ENCODE measurements at places on chromosomes 7 and 10. TPM values are rescaled to one million over a fixed set of nuclear protein-coding genes. Genes with fewer than 3 reads are reported as not detected.

CYP26C1 gene
- 0.23 TPM for total RNA-seq

FAM237B gene
- total RNA-seq: not detected

TMEM184A gene
- not detected for total RNA-seq

FOXI2 gene
- total RNA-seq: not detected

CTAGE8 gene
- total RNA-seq: not detected

CHCHD2 gene
- 433 TPM for total RNA-seq

AKR1D1 gene
- total RNA-seq: not detected

OR6V1 gene
- not detected for total RNA-seq

NPY gene
- not detected for total RNA-seq

ASZ1 gene
- not detected for total RNA-seq

CREB5 gene
- 2.5 TPM for total RNA-seq

OPN1SW gene
- not detected for total RNA-seq

MCM10 gene
- 0.35 TPM for total RNA-seq

GSTK1 gene
- total RNA-seq: 39.1 TPM

TCERG1L gene
- not detected for total RNA-seq

TMEM139 gene
- not detected for total RNA-seq

TNPO3 gene
- 46.0 TPM for total RNA-seq

SVOPL gene
- total RNA-seq: not detected

CHAT gene
- total RNA-seq: not detected

ZEB1 gene
- 183 TPM for total RNA-seq

CUZD1 gene
- 0.30 TPM for total RNA-seq

ZCCHC24 gene
- total RNA-seq: 16.7 TPM

SH2D4B gene
- total RNA-seq: not detected

INSYN2A gene
- 0.15 TPM for total RNA-seq

SLC18A2 gene
- under 0.01 TPM for total RNA-seq

CRHR2 gene
- not detected for total RNA-seq

CYP3A5 gene
- not detected for total RNA-seq

All from smooth muscle cell of the coronary artery (primary cell).